ENCODE measurements at places on chromosomes 4 and X.

DNA sequence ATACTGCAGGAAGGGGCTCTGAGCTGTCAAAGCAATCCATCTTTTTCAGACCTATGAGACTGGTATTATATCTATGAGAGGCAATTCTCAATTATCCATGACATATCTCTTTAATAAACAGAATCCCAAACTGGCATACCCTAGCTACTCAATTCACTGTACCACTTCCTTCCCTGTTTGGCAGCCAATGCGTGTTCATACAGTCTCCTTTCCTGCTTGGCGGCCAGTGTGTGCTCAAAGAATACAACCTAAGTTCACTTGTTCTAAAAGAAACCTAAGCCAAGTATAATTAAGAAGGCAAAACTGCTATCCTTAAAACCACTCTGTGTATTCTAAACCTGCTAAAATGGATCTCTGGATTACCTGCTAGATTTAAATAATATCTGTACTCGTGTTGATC lies 38.3 kb downstream of the ARHGEF9 start:
- DNase-seq, result no peak

DNA sequence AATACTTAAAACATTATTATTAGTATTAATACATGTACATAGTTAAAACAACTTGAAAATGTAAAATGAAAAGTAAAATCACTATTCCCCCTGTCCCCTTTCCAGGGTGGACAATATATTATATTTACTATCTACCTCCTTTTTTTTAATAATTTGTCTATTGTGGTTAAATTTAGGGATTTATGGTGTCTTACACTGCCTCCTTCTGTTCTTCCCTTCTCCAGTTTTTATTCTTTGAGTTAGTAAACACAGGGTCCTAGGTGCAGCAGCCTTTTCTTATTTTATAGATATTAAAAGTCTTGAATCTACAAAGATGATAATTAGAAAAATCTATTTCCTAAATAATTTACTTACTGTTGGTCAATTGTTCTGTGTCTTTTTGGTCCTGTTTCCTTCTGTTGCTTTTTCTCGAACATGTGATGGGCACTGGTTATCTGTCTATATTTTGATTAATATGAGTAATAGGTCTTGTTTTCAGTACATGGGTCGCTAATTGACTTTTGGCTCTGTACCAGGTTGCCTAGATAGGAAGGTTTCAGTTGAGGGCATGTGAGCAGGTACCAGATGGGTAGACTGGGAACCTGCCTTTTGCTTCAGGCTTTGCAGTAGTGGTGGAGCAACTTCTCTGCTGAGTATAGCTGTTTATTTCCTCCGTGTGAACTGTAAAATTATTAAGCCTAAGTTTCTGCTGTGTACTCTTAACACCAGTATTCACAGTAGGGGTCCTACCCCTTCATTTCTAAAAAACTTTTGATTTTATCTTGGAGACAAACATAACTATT lies 1.1 kb downstream of the NUDT9 start:
- DNase-seq, result no peak

DNA sequence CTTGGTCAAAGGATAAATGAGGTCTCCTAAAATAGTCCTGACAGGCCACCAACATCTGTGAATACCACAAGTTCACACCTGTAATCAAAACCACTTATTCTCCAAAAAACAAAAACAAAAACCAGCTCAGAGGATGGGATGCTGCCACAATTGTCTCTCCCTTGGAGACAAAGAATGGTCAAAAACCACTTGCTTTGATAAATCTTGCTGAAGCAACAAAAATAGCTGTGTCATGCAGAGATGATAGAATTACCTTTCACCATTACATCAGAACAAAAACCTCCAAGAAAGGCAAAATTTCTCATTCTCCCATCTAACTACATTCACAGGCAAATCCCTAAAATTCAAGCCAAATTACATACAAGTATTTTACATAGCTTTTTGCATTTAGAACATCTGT lies 180.4 kb downstream of the MAML3 start:
- no peak for DNase-seq

GRCh38 chrX:106711375-106711774 lies 15.1 kb upstream of the RNF128 start:
- DNase-seq, result no peak

GRCh38 chr4:181659202-181659601 lies 584.0 kb upstream of the TENM3 start:
- DNase-seq, result no peak

DNA sequence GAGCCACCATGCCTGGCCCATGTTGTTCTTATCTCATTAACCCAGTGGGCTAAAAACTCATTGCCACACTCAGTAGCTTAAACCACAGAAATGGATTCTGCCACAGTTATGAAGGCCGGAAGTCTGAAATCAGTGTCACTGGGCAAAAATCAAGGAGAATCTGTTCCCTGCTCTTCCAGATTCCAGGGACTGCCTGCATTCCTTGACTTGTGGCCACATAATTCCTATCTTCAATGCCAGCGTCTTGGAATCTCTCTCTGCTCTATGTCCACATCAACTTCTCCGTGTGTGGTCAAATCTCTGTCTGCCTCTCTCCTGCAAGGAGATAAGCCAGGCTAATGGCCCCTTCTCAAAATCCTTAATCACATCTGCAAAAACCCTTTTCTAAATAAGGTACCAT lies 4.1 kb upstream of the WFS1 start:
- no peak for DNase-seq

GRCh38 chr4:15703439-15703838 lies 574 bp downstream of the BST1 start:
- DNase-seq, result no peak

DNA sequence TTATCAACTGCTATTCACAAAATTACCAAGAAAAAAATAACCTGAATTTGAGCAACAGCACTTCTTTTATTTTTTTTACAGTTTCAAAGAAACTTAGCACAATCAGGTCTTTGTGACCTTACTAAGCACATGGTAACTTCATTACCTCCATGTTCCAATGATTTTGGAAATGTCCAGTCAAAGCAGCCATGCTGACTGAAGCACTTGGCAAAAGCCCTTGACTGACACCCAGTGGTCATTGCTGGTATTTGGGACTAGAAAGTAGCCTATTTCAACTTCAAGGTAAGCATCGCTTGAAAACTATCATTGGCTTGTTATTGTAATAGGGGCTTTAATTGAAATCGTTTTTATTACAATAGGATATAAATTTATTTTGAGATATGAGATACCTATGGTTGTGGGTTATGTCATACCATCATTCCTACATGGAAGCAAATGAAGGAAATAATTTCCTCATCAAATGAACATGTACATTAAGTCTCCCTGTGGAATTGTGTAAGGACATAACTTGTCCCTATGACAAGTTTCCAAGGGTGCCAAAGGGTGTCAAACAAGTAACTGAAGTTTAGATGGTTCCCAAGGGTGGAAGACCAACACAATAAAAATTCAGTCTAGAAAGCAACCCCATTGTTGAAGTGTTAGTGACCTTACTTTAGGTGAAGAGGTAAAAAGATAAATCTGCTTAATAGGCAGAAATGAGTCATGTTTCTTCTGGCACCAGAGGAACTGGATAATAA lies 15.2 kb upstream of the ANXA10 start:
- peak; percentile 3 for DNase-seq

DNA sequence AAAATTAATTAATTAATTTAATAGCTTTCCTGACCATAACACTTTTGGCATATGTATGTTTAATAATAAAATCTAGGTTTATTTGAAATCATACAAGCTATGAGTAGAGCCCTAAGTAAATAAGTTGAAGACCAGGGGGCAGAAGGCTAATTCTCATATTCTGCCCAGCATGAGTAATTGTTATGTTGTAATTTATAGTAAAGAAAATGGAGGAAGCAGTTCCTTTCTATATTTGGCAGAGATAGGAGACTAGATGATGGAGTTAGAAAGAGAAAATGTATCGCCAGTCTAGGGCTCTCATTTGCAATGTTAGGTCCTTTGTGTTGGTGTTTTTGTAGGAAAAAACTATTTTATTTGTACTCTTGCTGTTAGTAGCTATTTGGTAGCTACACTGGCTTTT lies 89.1 kb downstream of the FNIP2 start:
- no peak for DNase-seq

GRCh38 chrX:132776486-132777210 lies 181.8 kb downstream of the HS6ST2 start:
- DNase-seq, result no peak

GRCh38 chr4:186659935-186660334 lies 63.7 kb downstream of the FAT1 start:
- no peak for DNase-seq

GRCh38 chr4:4752025-4752424 lies 107.4 kb upstream of the MSX1 start:
- no peak for DNase-seq

- DNase-seq, result no peak
Measured at GRCh38 chr4:111793433-111794091, 351.7 kb upstream of the FAM241A start.

GRCh38 chr4:11954093-11954492 lies 525.4 kb upstream of the HS3ST1 start:
- no peak for DNase-seq

GRCh38 chr4:155444721-155445120 lies 68.0 kb upstream of the MAP9 start:
- DNase-seq, result no peak

DNA sequence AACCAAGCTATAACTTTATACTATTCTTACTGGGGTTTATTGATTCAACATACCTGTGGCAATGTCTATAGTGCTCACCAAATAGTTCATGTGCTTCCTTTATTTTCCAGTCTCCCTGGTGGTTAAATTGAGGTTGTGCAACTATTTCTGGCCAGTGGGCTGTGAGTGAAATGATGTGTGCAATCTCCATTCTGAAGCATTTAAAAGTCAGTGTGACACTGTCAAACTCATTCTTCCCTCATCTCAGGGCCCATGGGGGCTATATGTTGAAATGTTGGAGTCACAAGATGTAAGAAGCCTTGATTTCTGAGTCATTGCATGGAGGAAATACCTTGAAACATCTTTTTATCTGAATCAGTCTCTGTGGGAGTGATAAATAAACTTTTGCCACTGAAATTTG lies 414.3 kb upstream of the RPS6KA3 start:
- no peak for DNase-seq

- DNase-seq, result peak; percentile 3
Measured at GRCh38 chr4:18593297-18594002, 571.9 kb upstream of the LCORL start.

- no peak for DNase-seq
Measured at GRCh38 chr4:2497931-2498330, 29.0 kb downstream of the RNF4 start.

DNA sequence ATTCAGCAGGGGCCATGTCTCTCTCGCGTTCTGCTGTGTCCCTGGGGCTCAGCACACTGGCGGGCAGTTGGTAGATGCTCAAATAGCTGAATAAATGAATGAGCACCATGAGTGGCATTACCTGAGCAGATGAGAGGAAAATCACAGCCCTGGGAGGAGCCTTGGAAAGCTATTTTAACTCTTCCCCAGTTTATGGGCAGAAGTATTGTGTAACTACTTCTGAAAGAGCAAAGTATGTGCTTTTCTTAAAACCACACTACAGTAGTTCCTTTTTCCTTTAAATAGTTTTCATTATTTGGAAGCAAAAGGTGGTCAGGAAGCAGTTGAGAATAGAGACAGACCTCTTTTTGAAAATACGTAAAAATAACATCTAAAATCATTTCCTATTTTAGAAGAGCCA lies 3.0 kb upstream of the PLAC1 start:
- no peak for DNase-seq

GRCh38 chr4:151067316-151067970 lies 32.0 kb upstream of the RPS3A start:
- DNase-seq, result no peak

DNA sequence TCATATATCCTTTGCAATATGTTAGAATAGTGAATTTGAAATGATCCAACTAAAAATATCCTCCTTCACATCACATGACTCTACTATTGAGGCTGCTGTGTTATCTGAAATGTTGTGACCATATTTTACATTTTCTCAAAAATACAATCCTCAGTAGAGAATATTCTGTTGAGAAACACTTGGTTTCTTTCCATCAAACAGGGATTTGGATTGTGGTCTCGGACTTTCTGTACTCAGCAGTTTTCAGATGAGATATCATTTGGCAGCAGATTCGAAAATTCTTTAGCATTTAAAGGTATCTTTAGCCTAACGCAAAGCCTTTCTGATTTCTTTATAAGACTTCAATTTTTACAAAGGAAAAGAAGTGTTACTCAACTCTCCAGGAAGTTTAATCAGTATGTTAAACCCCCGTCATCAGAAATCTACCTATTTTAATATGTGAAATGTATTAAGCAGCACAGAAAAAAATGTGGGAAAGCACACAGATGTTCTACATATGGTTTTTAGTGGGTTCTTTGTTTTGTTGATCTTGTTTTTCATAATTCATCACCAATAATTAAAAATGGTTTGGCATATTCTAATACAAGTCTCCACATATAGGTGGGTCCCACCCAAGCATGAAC lies 55.4 kb upstream of the ANXA3 start:
- DNase-seq, result no peak

DNA sequence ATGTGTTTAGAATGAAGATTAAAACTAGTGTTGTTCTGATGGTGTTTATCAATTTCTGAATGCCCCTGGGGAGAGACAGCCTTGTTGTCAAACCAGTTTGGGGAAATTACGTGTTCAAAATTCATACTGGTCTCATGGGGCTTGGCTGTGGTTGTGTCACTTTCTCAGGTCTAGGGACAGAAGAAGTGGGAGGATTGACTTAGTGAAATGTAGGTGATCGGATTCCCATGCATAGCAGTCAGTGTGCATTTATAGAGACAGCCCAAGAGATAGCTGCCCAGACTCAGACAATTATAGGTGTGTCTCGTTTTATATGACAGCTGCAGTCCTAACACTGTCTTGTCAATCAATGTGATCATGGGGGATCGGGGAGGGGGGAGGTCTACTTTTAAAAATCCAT lies 94.4 kb upstream of the CLCN4 start:
- no peak for DNase-seq

DNA sequence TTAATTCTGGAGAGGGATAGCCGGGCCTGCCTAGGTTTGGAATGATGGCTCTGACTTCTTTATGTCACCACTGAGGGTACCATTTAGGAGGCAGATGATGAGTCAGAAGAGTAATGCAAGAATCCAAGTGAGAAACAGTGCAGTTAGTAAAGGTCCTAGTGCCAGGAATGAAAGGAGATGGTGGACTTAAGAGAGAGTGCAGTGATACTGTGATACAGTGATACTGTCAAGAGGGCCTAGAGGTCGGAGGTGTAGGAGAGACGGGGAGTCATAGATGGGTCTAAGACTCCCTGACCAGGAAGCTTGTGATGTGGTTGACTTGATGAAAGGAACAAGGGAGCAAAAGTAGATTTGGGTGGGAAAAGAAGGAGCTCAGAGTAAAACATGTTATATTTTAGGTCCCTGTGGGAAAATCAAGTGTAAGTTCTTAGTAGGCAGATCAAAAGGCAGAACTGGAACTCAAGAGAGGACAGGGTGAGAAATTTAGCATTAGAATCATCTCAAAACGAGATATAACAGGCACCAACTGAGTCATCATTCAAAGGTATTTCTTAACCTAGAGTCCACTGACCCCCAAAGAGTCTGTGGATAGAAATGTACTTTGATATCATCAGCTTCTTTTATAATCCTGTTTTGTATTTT lies 85.0 kb downstream of the NFKB1 start:
- DNase-seq, result no peak
